AG20443 (cell line): ENCODE measurements at places on chromosomes 3 and 15.
A peak's percentile ranks its signal among the peaks of the same experiment; 100 is the strongest.

DNA sequence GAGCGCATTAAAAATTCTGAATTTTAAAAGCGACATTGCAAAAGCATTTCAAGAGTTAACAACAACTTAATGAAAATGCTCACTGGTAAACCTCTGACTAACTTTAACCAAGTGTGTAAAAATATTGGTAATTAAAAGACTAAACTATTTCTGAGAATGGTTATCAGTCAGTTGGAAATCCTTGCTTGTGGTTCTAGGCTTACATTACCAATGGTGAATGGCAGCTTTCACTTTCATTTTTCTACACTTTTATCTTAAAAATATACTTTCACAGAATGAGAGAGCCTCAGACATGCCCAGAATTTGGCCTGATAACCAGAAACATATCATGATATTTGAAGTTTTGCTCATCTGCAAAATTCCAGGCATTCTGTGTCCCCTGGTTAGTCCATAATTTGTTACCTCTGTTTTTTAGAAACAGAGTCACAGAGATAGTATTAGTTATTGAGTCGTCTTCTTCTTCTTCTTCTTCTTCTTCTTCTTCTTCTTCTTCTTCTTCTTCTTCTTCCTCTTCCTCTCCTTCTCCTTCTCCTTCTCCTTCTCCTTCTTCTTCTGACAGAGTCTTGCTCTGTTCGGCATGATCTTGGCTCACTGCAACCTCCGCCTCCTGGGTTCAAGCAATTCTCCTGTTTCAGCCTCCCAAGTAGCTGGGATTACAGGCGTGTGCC is 5.5 kb upstream of the RNF111 start:
- no peak for DNase-seq

- DNase-seq, result peak; percentile 42
Measured at GRCh38 chr15:31265871-31266711, 60.5 kb upstream of the KLF13 start.

DNA sequence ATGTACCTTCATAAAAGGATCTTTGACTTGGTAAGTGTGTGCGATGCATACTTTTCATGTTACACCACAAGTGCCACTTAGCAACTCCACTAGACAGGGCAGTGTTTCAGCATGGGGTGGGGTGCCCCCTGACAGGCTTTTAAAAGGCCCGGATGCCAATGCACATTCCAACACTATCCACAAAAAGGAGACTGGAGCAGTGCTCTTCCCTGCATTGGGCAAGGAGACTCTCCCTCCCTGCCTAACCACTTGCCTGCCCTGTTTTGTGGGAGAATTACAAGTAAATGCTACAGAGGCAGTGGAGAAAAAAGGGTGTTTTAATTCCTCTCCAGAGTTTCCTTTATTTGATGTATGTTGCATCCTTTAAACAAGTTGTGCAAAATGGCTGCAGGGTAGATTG is 1.7 kb upstream of the RARB start:
- no peak for DNase-seq

GRCh38 chr15:54149115-54149531 is 170.9 kb downstream of the UNC13C start:
- no peak for DNase-seq

DNA sequence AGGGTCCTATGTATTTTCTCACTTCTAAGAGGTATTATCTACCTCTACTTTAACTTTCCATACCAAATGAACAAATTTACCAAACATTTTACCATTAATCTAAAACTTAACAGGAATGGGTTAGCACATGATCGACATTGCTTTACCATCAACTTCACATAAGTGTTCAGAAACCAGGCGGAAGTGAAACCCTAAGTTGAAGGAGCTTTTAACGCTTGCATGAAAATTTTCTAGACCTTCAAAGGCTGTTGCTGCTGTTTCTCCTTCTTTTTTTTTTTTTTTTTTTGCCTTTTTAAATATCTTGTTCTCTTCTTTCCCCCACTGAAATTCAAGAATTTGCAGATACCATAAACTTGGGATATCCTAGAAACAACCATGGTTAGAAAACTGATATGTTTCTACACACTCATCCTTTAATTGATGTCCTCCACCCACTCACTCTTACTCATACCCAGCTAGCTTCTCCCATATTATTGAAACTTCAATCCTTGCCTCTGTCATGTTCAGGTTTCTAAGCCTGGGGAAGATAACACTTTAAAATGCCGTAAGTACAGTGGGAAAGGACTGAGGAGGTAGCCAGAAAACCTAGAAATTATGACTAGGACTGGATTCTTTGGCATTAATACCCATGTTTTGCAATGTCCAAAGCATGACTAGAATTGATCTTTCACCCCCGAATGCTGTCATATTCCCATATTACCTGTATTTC is 24.7 kb downstream of the MYO5A start:
- peak; percentile 33 for DNase-seq

DNA sequence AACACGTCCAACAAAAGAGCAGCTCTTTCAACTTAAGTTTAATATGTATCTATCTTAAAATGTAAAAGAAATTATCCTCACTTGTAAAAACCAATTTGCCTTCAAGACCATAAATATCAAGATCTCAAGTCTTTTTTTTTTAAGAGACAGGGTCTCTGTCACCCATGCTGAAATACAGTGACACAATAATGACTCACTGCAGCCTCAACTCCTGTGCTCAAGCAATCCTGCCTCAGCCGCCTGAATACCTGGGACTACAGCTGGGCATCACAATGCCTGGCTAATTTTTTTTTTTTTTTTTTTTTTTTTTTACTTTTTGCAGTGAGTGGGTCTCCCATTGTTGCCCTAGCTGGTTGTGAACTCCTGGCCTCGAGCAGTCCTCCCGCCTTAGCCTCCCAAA is 26.0 kb downstream of the ACAP2 start:
- no peak for DNase-seq

DNA sequence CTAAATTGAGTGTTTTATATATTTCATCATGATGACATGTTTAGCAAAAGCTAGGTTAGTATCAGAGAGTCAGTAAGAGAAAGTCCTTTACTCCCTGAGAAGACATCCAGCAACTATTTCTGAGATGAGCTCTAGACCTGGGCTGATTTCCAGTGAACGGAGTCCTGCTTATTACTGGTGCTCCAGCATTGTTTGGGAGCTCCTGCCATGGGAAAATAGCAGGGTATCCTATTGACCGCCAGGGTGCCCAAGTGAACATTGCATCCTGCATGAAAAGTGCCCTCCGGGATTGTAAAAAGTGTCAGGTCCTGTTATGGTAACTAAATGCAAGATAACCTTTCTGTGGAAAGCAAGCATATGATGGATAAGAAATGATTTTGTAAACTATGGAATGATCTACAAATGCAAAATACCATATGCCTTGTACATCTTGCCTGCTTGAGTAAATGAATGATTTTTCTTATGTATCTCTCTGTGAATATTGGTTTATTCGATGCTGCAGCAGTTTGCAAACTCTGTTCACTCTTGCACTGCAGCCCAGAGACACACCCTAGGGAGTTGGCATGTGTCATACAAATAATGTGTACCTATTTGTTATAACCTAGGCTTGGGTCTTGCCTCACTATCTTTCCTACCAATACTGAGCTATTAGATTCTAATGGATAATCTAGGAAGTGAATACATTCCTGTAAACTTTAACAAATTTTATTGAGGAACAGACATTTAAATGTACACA is 96.7 kb downstream of the IL5RA start:
- DNase-seq, result no peak

DNA sequence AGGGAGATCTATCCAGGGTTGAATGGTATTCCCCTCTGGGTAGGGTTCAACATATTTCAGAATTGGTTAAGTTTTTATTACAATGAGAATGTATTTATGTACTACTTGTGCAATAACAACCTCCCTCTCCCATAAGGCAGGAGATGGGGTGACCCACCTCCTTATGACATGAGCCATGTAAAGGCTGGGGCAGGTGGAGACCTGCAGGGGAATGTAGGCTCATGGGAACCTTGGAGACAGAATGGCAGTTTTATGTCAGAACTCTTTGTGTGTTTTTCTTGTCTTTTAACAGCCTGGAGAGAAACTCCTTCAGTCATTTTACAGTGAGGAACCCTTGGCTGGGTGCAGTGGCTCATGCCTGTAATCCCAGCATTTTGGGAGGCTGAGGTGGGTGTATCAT is 24.6 kb upstream of the INSYN1 start:
- DNase-seq, result no peak

GRCh38 chr3:163468531-163469335 is 1609.6 kb downstream of the SI start:
- no peak for DNase-seq

GRCh38 chr3:164832216-164832615 is 246.1 kb downstream of the SI start:
- no peak for DNase-seq

DNA sequence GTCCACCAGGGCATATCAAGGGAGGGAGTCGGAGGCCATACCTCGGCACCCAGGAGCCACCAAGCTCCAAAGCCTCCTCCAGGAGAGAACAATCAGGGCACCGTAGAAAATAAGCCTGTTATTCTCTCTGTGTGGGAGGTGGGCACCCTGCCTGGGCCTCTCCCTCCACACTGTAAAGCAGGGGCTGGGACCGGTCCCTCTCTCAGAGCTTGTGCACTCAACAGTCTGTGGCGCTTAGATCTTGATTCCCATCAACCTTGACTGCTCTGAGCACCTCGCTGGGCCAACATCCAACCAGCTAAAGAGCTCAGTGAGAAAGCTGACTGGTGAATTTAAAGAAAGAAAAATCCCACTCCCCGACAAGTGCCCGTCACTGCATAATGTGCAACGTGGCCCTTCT is 53.0 kb downstream of the PCSK6 start:
- DNase-seq, result no peak

- no peak for DNase-seq
Measured at GRCh38 chr15:72920551-72920950, 131.7 kb upstream of the NEO1 start.

- DNase-seq, result no peak
Measured at GRCh38 chr3:177213801-177214535, 16.7 kb upstream of the TBL1XR1 start.

- DNase-seq, result no peak
Measured at GRCh38 chr3:150061288-150062024, 90.8 kb upstream of the PFN2 start.

DNA sequence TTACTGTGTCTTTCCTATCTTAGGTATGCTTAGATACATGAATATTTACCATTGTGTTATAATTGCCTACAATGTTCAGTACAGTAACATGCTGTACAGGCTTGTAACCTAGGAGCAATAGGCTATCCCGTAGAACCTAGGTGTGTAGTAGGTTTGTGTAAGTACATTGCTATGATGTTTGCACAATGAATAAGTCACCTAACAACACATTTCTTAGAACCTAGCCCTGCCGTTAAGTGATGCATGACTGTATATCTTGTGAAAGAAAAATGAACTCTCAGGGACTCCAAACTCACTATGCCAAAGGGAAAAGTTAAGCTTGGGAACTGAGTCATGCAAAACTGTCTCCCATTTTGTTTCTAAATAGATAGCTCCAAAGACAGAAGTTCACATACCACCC is 91.5 kb upstream of the ACP3 start:
- no peak for DNase-seq

GRCh38 chr15:101810456-101810855 is 1.5 kb upstream of the OR4F15 start:
- no peak for DNase-seq

DNA sequence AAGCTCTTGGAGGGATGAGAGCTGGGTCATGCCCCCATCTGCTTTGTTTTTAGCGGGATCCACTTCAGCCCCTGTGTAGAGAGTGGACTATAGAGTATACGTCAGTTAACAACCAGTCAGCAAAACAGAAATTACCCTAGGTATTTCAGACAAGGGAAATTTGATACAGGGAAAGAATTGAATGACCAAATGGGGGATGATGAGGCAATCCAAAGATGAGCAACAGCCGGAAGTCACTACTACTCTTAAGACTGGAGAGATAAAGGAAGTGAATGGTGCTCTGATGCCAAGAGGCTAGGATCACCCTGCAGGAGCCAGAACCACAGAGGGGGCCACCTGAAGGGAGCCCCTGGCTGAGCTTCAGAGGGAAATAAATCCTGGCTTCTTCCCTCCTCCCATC is 1.7 kb upstream of the GPR62 start:
- peak; percentile 62 for DNase-seq

DNA sequence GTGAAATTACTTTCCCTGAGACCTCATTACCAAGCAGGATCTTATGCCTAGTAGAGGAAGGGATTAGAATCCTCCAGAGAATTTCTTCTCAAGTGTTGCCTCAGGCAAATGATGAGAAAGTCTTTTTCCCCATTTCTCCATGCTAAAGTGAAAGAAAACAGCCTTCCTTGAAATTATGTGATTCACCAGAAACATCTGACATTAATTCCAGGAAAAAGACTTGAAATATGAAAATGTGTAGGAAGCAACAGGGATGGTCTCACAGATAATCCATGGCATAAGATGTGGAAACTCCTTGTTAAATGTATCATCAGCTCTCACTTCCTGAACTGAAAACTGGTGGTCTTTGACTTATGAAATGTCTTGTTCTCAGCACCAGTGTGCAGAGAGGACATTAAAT is 17.9 kb upstream of the ABI3BP start:
- DNase-seq, result peak; percentile 30

DNA sequence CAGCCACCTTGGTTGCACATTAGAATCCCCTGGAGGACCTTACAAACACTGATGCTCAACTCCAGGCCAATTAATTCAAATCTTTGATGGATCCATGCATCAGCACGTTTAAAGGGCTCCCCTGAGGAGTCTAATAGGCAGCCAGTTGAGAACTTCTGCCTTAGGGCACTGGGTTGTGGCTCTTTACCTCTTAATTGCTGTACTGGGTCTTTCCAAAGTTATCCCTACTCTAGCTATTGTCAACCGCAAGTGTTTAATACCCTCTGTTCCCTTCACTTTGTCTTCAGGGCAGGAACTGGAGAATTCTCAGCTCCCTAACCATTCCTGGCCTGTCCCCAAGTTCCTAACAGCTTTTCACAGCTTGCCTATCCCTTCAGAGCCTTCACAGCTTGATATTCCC is 15.0 kb upstream of the FAM174B start:
- no peak for DNase-seq

GRCh38 chr15:49962044-49962602 is 156.9 kb downstream of the ATP8B4 start:
- no peak for DNase-seq

- no peak for DNase-seq
Measured at GRCh38 chr15:76577879-76578512, 241.4 kb downstream of the ISL2 start.

- DNase-seq, result peak; percentile 6
Measured at GRCh38 chr3:145981056-145981455, 179.9 kb downstream of the PLOD2 start.

GRCh38 chr3:48952510-48953118 is 34.0 kb downstream of the ARIH2 start:
- no peak for DNase-seq

- no peak for DNase-seq
Measured at GRCh38 chr3:34218706-34219385, 420.4 kb downstream of the PDCD6IP start.

- peak; percentile 56 for DNase-seq
Measured at GRCh38 chr15:62059816-62060112, 483 bp downstream of the VPS13C start.

- DNase-seq, result no peak
Measured at GRCh38 chr3:58169371-58169770, 41.4 kb downstream of the DNASE1L3 start.

DNA sequence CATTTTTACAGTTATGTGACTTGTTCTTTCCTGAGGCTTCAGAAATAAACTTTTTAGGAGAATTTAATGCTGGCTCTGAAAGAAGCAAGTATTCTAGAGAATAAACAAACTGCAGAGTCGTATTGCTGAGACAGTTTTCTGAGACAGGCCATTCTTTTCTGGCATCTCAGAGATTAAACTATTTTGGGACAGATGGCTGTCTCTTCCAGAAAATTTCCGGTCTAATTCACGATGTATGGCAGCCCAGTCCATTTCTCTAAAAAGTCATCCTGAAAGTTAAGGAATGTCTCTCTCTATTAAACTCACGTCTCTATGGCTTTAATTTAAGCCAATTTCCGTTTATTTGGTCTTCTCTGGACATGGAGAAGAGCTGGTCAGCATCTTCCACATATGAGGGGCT is 208.6 kb downstream of the FEZF2 start:
- no peak for DNase-seq
